ENCODE measurements at places on chromosomes 11 and 22.

- no peaks in the 10 kb centered on the region for H3K27me3 ChIP-seq
- no peak for DNase-seq
These were observed 61.0 kb downstream of the BMAL1 start for GRCh38 chr11:13338427-13339069.

DNA sequence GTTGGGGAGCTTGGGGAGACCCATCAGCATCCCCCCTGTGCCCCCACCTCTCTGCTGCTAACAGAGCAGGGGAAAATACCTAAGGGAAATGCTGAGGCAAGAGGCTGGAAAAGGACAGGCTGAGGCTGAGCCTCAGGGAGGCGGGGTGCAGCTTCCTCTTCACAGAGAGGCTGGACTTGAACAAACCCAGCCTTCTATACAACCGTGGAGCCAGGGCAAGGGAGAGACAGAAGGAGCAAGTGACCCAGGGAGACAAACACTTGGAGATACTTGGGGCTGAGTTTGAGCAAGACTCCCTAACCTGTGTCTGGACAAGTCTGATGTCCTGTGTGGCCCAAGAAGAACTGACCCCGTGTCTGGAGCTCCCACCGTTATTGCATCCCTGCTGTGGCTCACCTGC is at the start of gene SLCO2B1:
SLCO2B1 (plus strand) TSS at position 229 of the 400 bp plus-strand sequence. CDS start 275 bp downstream, outside the sequence.
- no peak within 1 kb of the TSS for H3K4me3 ChIP-seq
- no peak for DNase-seq
- peaks cover 17% of the 10 kb centered on the region for H3K27me3 ChIP-seq
- no peaks in the 10 kb centered on the region for H3K36me3 ChIP-seq
- H3K27ac ChIP-seq: no peak within 1 kb of the TSS

GRCh38 chr11:63635762-63636465 is 21.7 kb upstream of the PLAAT3 start:
- no peaks in the 10 kb centered on the region for H3K27me3 ChIP-seq
- H3K27ac ChIP-seq: no peak overlapping the region
- no peak overlapping the region for H3K4me3 ChIP-seq
- DNase-seq: peak; percentile 50

DNA sequence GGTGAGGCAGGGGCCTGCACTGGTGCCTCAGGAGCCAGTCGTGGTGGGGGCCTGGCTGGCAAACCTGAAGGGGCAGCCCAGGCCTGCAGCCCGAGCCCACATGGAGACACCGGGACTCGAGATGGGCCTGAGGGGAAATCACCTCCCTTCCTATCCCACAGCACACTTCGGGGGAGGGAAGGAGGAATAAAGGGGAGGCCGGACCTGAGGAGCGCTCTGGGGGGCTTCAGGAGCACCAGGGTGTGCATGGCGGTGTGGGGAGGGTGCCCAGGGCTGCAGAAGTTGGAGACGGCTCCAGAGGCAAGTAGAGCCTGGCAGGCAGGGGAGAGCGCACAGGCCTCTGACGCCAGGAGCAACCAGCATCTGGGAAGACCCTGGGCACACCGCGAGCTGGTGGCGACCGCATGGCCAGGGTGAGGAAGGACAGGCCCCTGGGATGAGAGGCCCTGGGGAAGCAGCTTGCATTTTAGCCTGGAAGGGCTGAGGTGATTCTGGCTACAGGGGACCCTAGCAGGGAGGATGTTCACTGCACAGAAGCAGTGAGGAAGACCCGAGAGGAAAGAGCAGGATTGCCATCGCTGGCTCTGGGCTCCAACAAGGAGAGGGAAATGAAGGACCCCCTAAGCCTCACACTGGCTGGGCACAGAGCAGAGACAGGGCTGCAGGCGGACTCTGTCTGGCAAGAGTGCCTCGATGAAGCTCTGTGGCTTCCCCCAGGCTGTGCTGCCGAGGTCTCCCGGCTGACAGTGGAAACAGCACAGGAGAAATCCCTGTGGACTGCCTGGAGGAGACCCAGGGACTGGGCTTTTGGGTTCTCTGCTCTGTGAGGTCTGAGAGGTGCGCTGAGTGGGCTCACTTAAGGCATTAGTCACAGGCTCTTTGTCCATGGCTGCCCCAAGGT is 457.7 kb downstream of the BRD1 start:
- no peak overlapping the region for H3K27ac ChIP-seq
- H3K4me3 ChIP-seq: no peak overlapping the region
- H3K4me1 ChIP-seq: no peaks in the 10 kb centered on the region
- no peak for DNase-seq
- no peaks in the 10 kb centered on the region for H3K27me3 ChIP-seq
- H3K36me3 ChIP-seq: no peaks in the 10 kb centered on the region

DNA sequence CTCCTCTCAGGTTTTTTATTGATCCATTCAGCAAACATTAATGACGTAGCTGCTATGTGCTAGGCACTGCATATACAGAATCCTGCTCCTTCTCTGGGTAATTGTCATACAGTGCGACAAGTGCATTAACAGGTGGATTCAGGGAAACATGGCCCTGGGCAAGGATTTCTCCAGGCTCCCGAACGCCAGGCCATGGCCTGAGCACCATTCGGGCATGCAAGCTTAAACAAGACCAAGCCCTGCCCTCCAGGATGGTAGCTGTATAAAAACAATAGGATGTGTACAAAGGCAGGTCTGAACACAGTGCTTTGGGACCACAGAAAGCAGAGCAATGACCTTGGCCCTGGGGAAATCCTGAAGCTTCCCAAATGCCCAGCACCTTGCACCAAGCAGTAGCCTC is 9.1 kb upstream of the SYT7 start:
- no peak overlapping the region for H3K4me3 ChIP-seq
- H3K27ac ChIP-seq: no peak overlapping the region
- no peaks in the 10 kb centered on the region for H3K36me3 ChIP-seq
- peaks cover 52% of the 10 kb centered on the region for H3K27me3 ChIP-seq

GRCh38 chr11:73359930-73360742 is 16.1 kb upstream of the RELT start:
- no peak overlapping the region for H3K4me3 ChIP-seq
- H3K27me3 ChIP-seq: no peaks in the 10 kb centered on the region
- no peaks in the 10 kb centered on the region for H3K36me3 ChIP-seq
- H3K27ac ChIP-seq: no peak overlapping the region

DNA sequence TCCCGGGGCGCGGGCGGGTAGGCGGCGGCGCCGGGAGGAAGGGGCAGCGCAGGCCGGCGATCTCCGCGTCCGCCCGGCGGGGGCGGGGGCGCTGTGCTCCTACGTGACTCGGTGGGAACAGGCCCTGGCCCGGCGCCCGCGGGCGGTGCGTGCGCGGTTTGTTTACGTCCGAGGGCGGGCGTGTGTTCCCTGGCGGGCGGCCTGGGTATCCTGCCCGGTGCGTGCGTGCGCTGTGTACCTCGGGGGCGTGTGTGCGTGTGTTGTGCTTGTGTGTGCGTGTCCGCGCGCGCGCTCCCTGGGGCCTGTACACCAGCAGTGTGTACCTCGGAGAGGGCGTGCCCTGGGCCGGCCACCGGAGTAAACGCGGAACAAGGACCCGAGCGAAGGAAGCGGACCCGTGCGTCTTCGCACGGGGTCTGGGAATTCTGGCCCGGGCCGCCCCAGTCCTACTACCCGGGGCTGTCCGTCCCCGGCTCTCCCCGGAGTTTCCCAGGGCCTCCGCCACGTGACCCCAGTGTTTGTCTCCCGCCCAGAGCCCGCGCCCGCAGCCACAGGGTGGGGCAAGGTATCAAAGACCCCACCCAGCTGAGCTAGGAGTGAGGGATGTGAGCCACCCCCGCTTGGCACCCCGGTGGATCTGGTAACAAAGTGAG is 769 bp downstream of the MAFF start:
- DNase-seq: peak; percentile 61
- no peaks in the 10 kb centered on the region for H3K36me3 ChIP-seq
- H3K27me3 ChIP-seq: no peaks in the 10 kb centered on the region
- peak overlapping the region; percentile 83 for H3K4me3 ChIP-seq
- peaks cover 26% of the 10 kb centered on the region for H3K4me1 ChIP-seq
- peak overlapping the region; percentile 52 for H3K27ac ChIP-seq

GRCh38 chr22:30483169-30483568 is 11.4 kb upstream of the SEC14L3 start:
- no peak overlapping the region for H3K4me3 ChIP-seq
- H3K4me1 ChIP-seq: no peaks in the 10 kb centered on the region
- no peak for DNase-seq

DNA sequence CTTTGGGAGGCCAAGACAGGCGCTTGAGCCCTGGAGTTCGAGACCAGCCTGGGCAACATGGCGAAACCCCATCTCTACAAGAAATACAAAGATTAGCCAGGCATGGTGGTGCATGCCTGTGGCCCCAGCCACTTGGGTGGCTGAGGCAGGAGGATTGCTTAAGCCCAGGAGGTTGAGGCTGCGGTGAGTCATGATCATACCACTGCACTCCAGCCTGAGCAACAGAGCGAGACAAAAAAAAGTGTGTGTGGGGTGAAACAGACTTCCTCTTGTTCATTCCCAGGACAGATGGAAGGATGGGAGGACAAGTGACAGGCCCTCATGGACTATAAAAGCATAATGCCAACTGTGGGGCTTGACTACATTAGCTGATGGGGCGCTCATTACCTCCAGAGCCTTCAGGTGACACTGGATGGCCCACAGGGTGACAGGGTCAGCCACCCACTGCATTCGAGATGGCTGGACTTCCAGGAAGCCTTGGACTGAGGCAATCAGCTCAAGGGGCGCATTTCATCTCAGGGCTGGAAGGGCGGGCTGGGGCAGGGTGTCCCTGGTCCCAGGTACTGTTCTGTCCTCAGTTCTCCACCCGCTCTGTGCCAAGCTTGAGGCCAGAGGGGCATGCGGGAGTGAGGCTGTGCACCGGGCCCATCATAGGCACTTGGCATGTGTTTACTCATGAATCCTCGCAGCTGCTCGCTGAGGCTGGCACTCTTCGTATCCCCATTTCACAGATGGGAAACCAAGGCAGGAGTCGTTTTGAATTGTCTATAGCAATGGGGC is 12.5 kb downstream of the NPTXR start:
- no peak overlapping the region for H3K4me3 ChIP-seq
- no peak for DNase-seq
- H3K27me3 ChIP-seq: no peaks in the 10 kb centered on the region
- no peak overlapping the region for H3K27ac ChIP-seq
- no peaks in the 10 kb centered on the region for H3K36me3 ChIP-seq

- H3K4me3 ChIP-seq: peak overlapping the region; percentile 67
- peaks cover 71% of the 10 kb centered on the region for H3K36me3 ChIP-seq
- peak; percentile 91 for DNase-seq
- H3K27ac ChIP-seq: peak overlapping the region; percentile 98
These were observed 26.7 kb downstream of the CD44 start for GRCh38 chr11:35165423-35166368.

DNA sequence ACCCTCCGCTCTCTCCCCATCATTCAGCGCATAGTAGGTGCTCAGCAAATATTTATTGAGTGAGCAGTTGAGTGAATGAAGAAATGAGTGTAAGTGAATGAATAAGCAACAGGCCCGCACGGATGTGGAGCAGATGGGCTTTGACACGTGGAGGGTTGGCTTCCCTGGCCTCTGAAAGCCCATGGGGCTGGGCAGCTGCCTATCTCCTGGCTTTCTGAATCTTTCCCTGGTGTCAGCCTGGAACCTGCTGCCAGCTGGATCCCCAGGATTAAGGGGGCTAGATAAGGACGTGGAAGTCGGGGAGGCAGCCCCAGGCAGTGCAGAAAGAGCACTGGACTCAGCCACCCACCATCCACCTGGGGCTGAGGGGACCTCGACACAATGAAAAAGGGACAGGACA is 12.6 kb downstream of the IL2RB start:
- peak overlapping the region; percentile 48 for H3K27ac ChIP-seq
- no peak for DNase-seq
- H3K4me3 ChIP-seq: no peak overlapping the region
- peaks cover 94% of the 10 kb centered on the region for H3K36me3 ChIP-seq
- no peaks in the 10 kb centered on the region for H3K27me3 ChIP-seq

DNA sequence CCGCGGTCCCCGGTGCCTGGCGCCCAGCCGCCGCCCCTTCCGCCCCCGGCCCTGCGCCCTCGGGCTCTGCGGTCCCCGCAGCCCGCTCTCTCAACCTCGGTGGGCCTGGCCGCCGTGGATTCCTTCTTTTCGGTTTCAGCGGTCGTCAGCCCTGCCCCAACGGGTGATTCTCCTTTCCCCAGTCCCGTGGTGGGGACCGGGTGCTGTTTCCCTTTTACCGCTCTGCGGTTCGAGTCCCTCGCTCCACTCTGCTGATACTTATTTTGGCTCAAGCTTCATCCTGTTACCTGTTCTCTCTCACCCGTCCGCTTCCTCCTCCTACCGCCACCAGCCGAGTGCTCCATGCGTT is 494 bp downstream of the ZDHHC5 start:
- peaks cover 35% of the 10 kb centered on the region for H3K36me3 ChIP-seq
- peak overlapping the region; percentile 99 for H3K4me3 ChIP-seq
- H3K27ac ChIP-seq: peak overlapping the region; percentile 99
- no peaks in the 10 kb centered on the region for H3K27me3 ChIP-seq
- H3K4me1 ChIP-seq: peaks cover 33% of the 10 kb centered on the region
- no peak for DNase-seq

GRCh38 chr22:40008726-40009291 is 14.1 kb downstream of the FAM83F start:
- no peak for DNase-seq
- H3K4me3 ChIP-seq: no peak overlapping the region
- peaks cover 32% of the 10 kb centered on the region for H3K27me3 ChIP-seq
- H3K27ac ChIP-seq: no peak overlapping the region
- no peaks in the 10 kb centered on the region for H3K36me3 ChIP-seq

DNA sequence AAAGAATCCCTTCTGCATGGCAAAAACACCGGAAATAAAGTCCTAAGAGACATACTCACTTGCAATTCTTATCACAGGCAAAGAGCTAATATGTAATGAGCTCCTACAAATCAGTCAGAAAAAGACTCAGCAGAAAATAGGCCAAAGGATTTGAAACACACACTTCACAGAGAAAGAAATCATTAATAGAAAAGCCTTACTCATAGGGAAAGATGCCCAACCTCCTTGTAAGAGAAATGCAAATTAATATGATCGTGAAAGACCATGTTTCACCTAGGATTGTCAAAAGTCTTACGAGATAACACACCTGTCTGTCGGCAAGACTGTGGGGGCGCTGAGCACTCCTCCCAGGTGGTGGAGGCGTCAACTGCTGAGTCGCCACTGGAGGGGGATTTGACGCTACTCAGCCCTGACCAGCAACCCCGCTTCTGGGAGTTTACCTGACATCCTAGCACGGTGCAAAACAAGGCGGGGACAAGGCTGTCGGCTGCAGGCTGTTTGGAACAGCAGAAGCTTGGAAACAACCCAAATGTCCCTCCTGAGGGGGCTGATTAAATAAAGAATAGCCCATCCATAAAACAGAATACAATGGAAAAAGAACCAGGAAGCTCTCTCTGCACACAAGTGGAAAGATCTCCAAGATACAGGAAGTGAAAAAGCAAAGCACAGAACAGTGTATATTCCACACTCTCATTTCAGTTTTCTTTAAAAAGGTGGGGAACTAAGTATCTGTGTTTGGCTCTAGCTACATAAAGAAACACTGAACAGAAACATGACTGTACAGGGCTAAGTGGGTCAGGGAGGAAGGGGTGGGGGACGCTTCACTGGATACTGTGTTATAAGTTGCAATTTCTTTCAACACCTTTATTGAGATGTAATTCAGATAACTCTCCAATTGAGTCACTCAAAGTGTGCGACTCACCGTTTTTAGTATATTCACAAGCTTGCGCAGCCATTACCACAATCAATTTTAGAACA is 11.5 kb downstream of the CSNK1E start:
- DNase-seq: no peak
- H3K4me3 ChIP-seq: no peak overlapping the region
- H3K27me3 ChIP-seq: no peaks in the 10 kb centered on the region
